ENCODE measurements at places on chromosomes 1 and 21.

GRCh38 chr1:14910984-14911721, 242.4 kb upstream of the TMEM51 start:
- DNase-seq, result no peak

DNA sequence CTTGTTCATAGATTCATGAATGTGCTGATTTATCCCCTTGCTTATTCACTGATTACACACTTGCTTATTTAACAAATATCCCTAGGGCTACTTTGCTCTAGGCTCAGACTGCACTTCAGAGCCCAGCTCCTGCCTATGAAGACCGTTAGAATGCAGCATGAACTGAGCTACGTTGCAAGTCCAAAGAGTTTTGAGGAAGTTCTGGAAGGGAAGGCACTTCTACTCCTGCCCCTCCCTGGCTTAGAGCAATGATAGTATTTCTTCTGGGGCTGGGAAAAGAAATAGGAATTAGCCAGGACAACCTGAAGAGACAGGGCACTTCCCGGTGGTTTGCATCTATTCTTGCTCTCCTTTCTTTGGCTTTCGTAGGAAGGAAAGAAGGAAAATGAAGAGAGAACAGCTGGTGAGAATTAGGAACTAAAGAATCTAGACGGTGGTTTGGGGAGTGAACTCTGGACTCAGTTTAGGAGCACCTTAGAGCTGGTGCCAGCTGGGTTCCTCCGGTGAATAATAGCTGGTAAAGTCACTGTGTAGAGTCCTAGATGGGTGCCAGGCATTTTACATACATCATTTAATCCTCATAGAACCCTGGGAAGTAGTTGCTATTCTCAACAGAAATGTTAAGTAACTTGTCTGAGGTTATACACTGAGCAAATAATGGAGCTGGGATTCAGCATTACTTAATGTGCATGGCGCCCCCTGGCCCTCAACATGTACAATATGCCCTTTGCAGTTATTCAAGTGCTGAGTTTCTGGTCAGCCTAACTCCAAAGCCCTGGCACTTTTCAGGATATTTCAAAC, 65.9 kb downstream of the NDUFS5 start:
- DNase-seq, result peak; percentile 58

GRCh38 chr1:90325168-90325567, 330.3 kb downstream of the ZNF326 start:
- DNase-seq, result no peak

DNA sequence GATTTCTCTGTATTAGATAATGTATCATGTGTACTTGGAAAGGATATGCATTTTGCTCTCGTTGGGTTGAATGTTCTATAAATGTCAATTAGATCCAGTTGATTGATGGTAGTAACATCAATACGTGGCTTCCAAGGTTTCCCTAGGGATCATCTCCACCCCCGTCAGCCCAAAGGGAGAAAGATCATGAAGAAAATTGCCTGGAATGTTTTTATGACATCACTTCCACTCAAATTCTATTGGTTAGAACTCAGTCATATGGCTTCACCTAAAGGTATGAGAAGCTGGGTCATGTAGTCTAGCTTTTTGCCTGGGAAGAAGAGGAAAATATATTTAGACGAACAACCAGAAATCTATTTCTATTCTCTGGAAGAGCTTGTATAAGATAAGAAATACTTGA, at the start of gene C1orf185:
TSS of gene C1orf185 (plus strand) at position 253 of the 400 bp plus-strand sequence. CDS start at position 259, 6 bp downstream.
- DNase-seq, result no peak

DNA sequence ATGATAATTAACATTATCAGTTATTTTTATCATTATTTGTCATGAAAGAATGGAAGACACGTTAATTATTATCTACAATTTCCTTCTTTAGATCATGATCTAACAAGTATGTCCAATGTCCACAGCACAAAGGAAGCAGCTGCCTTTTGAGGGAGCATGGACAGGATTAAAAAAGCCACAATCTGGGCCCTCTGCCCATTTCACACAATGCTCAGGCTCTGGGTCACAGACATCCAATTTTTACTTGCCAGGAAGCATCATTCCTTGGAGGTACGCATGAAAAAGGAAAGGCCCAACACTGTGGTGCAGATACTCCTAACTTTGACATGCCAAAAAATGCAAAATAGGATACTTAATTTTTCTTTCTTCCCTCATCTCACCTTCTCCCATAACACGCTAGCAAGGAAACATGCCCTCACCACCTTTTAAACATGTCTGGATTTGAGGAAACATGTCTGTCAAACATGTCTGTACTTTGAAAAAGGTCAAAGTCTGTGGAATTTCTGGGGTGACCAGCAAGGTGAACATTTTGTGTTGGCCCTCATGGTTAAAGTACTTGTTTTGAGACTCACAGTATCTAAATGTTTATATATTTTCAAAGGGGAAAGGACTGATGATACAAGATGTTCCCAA, 40.0 kb downstream of the GADD45A start:
- DNase-seq, result no peak

GRCh38 chr1:38777464-38777957, 82.1 kb downstream of the RRAGC start:
- DNase-seq, result no peak

- no peak for DNase-seq
These were observed 68.2 kb downstream of the LHX9 start for GRCh38 chr1:197985351-197985750.

DNA sequence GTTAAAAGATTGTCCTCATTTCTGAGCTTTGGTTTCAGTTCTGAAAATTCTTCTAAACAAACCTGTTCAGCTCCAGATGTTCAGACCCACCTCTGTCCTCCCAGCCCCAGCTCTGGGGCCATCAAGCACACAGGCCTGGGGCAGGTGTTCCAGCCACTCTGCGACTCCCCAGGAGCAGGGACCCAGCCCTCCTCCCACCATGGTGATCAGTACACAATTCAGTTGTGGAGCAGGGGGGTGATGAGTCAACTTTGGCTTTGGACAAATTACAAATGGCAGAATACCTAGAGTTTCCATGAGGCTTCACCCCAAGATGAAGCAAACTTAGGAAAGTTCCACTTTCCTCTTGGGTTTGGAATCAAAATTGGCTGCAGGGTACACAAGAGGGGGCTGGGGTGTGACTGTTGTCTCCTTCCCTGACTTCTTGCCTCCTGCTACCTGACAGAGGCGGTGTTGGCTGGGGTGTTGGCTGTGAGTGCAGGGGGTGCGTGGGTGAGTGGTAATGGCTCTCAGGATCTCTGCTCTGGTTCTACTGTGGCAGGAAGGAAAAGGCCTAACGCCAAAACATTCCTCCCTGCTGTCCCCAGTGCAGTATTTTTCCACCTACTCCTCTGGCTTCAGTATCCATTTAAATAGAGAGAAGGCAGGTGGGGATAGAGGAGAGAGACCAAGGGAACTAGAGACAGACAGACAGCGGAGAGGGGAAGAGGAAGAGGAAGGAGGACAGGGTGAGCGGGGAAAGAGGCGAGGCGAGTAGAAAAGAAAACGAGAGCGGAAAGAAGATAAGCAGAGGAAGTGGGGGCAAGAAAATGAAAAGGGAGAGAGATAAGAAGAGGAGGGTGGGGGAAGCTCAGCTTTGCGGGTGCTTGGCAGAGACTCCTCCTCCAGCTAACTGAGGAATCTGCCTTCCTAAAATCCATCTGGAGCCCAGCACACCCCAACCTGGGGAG, 20.6 kb upstream of the LRRN2 start:
- no peak for DNase-seq

DNA sequence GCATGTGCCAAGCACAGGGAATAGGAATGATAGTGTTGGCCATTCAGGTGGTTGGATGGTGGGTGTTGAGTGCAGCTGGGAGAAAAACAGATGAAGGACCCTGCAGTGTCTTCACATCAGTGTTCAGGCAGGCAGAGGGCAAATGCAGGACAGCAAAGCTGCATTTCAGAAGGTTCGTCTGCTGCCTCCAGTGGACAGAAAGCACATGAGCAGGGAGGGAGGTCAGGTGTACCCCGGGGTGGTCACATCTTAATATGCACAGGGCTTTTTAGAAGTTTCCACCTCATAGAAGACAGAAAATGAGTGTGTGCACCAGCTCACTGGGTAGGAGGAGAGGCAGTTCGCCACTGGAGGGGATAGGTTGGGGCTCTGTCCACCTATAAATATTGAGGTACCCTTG, 184.9 kb downstream of the SLC35F3 start:
- no peak for DNase-seq

DNA sequence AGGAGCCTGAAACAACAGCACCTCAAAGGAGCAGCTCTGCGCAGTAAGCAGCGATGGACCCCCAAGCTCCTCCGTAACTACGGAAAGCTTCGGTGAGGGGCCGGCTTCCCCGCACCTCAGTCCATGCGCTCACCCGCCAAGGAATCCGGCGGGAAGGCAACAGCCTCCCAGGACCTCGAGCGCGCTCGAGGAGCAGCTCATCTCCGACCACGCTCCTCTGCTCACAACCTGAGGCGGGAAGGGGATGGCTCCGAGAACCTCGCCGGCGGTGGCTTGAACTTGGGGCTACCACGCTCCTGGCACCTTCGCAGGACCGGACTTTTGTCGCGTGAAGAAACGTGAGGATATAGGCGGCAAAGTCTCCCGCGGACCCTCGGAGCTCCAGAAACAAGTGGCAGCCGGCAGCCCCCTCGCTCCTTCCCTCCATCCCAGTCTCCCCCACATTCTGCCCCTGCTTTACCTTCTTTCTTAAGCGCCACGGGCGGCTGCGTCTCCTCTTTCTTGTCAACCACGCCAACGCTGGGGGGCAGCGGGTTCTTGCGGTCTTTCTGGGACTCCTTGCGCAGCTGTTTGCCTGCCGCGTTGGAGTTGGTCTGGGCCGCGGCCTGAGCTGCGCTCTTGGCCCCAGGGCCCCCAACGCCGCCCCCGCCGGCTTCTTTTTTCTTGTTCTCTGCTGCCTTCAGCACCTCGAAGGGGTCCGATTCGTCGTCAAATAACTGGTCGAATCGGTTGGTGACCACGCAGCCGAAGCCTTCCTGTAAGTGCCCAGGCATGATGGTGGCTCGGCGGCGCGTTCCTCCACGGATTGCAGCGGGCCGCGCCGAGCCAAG, 459 bp downstream of the SERBP1 start:
- DNase-seq, result peak; percentile 39

DNA sequence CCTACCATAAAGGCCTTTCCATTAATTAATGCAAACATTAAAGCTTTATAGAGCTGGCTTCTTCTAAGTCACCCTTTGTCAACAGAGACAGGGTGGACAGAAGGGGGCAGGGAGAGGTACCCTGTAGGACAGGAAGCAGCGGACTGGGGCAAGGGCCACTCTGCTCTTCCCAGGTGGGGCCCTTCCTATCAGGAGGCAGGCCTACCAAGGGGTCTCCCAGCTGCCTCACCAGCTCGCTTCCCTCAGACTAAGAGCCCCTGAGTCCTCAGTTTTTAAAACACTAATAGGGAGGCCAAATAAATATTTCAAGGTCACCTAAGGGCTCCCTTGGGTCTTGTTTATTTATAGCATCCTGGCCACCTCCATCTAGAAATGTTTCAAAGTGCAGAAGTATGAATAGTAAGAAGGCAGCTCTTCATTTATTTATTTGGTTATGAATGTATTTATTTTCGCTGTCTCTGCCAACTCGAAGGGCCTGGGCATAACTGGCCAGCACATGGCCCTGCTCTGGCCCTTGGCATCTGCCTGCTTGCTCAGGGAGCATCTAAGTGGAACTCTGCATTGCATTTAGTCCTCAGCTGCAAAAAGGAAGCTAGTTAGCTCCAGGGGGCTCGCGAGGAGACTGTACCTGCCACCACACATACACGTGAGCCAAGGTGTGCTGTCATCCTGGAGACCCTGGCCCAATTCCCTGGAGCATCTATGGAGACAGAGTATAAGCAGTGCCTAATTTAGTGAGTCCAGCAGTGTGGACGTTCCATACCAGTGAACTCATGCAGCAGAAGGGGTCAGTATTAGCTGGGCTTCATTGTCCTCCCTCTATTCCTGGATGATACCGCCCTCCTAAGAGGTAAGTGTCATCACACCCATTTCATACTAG, 395.1 kb upstream of the VAMP3 start:
- no peak for DNase-seq

DNA sequence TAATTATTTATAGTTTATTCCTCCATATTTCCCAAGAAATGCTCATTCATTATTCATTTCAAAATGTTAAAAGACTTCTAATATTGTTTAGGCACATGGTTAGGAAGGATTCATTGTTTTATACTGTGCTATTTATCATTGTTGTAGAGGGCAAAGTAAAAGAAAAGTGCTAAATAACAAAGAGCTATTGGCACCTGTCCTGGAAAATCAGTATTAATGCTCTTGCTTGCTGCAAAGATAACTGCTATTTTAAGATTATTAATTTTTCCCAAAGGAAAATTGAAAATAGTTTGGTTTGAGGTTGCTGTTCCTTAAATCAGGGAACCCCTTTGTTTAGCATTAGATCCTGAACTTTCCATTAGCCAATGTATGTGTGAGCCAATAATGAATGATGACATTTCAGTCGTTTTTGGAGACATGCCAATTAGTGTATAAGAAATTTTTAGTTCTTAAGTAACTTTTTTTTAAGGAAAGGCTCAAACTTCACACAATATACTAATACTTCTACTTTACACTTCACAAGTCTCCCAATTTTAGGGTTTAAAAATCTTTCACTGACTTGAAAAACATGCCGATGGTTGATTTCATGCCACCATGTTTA, 39.9 kb downstream of the EPB41 start:
- no peak for DNase-seq

DNA sequence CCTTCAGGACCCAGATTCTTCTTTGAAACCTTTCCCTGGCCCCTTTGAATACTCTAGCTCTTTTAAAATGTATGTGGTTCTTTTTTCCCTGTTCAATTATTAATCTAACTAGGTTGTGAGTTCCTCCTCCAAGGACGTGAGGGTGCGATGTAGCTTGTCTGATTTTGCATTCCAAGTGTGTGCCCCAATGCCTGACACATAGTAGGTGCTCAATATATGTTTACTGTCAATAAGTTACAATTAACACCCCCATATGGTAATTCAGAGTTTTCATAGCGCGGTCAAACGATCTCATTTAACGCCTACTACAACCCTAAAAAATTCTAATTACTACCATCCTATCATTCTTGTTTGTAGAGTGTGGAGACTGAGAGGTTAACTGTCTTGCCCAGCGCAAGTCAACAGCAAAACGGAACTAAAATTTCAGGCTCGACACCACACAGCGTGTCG, 482 bp upstream of the MTR start:
- DNase-seq, result no peak

- DNase-seq, result no peak
These were observed 220.2 kb downstream of the TBX15 start for GRCh38 chr1:118767971-118768370.

- peak; percentile 34 for DNase-seq
These were observed 163.4 kb upstream of the USP24 start for GRCh38 chr1:55378582-55378981.

DNA sequence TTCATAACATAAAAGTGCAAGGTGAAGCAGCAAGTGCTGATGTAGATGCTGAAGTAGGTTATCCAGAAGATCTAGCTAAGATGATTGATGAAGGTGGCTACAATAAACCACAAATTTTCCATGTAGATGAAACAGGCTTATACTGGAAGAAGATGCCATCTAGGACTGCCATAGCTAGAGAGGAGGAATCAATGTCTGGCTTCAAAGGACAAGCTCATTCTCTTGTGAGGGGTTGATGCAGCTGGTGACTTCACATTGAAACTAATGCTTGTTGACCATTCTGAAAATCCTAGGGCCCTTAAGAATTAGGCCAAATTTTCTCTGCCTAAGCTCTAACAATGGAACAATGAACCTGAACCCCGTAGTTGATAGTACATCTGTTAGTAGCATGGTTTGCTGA, 34.0 kb downstream of the FLVCR1 start:
- no peak for DNase-seq
